Activated naive CD4-positive, alpha-beta T cell (primary cell): ENCODE measurements at places on chromosomes 2 and 18.

GRCh38 chr18:6327895-6328620, 86.7 kb downstream of the L3MBTL4 start:
- DNase-seq, result no peak

GRCh38 chr2:147989102-147989501, 31.4 kb downstream of the ORC4 start:
- DNase-seq, result no peak

DNA sequence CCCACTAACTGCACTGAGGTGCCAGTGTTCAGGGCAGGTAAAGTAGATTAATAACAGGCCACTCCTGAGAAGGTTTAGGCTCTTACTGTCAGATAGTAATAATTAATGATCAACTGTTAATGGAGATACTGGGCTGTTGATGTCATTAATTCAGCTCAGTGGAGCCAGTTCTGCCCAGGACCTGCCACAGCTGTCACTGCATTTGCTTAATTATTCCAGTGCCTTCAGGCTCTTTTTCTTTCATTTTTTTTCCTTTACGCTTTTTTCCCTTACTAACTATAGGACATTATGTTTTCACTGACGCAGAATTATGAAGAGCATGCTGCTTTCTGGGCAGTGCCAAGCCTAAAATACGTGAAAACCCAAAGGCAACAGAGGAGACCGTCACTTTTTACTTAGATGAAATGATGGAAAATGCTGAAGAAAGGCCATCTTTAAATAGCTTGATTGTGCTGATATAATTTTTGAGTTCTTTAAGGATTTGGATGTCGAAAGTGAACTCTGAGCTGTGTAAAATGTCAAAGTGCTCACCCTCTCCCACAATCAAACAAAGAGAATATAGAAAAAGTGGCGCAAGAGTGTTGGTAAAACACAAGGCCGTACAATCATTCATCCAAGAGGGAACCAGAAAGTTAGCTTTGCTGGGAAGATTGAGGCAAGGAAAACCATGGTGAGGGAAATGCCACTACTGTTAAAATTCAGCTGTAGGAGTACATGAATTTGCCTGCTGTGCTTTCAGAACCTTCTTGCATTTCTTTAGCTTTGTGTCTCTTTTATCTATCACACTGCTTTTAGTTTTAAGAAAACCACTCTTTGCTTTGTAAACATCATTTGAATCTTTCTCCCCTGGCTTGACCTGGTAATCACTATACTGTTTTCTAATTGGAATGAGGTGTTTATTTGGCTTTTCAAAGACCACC, 192.0 kb upstream of the ZEB2 start:
- no peak for DNase-seq

GRCh38 chr2:46351098-46351749, 54.0 kb downstream of the EPAS1 start:
- DNase-seq, result no peak

- no peak for DNase-seq
These were observed 83.6 kb upstream of the ETAA1 start for GRCh38 chr2:67313536-67313935.

GRCh38 chr2:3198119-3198518, 179.5 kb downstream of the EIPR1 start:
- no peak for DNase-seq

- no peak for DNase-seq
These were observed 21.9 kb upstream of the NCOA1 start for GRCh38 chr2:24469148-24469650.

DNA sequence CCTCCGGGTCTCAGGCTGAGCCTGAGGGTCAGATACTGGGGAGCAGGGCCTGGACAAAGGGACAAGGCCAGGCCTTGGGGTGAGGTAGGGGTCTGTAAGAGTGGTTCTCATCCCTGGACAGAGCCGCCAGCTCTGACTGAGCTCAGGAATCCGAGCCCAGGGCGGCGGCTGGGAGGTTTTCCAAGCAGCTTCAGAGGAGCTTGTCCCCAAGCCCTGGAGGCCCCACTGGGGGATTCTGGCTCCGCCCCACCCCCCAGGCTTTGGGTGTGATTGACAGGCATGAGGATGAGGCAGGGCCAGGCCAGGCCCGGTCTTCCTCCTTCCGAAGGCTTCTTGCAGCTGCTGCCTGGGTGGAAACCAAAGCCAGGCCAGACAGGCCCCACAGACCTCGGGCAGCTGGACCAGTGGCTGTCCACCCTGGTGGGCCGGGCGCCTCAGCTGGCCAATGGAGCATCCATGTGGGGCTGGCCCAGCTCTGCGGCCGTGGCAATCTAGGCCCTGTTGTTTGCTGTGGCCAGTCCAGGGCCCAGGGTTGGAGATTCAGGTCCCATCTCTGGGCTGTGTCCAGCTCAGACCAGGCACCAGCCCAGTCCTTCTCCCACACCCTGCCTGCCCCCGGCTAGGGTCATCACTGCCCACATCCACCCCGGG, 23.1 kb upstream of the GPC1 start:
- DNase-seq, result no peak

- no peak for DNase-seq
These were observed 186.3 kb upstream of the SMAD7 start for GRCh38 chr18:49137093-49137492.

DNA sequence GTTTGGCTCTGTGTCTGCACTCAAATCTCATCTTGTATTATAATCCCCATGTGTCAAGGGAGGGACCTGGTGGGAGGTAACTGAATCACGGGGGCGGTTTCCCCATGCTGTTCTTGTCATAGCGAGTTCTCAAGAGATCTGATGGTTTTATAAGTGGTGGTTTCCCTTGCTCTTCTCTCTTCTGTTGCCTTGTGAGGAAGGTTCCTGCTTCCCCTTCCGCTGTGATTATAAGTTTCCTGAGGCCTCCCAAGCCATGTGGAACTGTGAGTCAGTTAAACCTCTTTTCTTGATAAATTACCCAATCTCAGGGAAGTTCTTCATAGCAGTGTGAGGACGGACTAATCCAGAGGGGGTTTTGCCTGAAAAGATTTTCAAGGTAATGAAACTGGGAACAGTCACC, 245.4 kb downstream of the GALR1 start:
- no peak for DNase-seq

GRCh38 chr2:2253172-2254016, 77.7 kb downstream of the MYT1L start:
- no peak for DNase-seq

GRCh38 chr2:134446383-134447017, 192.6 kb downstream of the MGAT5 start:
- no peak for DNase-seq

DNA sequence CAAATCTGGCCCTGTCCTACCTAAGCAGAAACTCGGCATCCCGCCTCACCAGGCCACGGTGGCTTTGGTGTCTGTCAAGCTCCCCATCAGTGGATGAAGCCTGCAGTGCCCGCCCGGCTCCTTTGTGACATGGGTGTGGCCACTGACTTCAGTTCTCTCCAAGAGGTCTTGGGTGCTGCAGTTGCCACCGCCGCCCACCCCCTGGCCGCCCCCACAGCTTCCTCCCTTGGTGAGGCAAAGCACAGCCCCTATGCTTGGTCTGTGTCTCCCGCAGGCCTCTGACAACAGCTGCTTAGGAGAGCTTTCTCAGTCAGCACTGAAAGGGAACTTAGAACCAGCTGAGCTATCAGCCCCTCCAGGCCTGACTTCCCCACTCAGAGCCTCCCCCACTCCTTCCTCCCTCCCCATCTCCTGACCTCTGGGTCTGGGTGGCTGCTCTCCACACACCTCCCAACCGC, 22.9 kb upstream of the GPR55 start:
- DNase-seq, result no peak

DNA sequence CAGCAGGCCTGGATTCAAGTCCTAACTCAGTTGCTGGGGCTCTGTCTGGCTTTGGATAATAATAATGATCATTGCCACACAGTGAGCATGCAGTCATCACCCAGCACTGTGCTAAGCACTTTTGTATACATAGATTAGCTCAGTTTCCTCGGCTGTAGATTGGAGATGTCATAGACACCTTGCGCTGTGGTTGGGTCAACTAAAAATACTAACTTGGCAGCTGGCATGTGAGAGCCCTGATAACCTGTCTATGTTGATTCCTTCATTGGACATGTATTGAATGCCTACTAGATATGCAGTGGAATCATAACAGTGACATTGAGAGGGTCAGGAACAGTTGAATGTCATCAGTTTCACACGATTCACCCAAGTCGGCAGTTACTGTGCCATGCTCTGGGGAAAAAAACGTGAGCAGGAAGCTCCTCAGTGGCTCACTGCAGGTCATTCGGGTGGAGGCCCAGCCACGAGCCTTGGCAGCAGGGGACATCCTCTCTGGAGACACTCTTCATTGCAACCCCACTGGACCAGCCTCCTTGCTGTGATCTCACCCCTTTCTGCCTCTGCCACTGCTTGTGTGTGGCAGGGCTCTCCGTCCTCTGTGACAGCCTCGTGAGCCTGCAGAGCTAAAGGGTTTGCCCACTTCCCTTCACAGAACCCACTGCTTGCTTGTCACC, 85.3 kb downstream of the NPAS2 start:
- no peak for DNase-seq

DNA sequence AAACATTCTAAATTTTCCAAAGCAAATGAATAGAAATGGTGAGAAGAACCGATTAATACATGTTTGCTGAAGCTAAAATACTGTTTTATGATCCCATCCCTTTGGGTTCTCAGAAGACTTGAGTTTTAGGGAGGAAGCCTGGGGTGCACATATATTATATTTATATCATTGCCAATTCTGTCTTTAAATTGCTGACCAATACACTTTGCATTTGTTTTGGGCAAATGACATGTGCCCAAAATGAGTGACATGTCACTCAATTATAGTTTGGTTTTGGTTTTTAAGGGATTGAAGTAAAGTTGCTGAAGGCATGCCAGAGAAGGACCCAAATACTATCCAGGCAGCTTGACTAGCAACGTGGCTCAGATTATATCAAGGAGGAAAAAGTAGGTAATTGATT, 50.3 kb upstream of the SP3 start:
- DNase-seq, result no peak

GRCh38 chr18:36330435-36331052, 33.0 kb downstream of the FHOD3 start:
- DNase-seq, result no peak

GRCh38 chr2:157334797-157335196, 9.2 kb upstream of the ERMN start:
- no peak for DNase-seq

GRCh38 chr18:54928236-54928635, 31.0 kb downstream of the CCDC68 start:
- DNase-seq, result no peak

DNA sequence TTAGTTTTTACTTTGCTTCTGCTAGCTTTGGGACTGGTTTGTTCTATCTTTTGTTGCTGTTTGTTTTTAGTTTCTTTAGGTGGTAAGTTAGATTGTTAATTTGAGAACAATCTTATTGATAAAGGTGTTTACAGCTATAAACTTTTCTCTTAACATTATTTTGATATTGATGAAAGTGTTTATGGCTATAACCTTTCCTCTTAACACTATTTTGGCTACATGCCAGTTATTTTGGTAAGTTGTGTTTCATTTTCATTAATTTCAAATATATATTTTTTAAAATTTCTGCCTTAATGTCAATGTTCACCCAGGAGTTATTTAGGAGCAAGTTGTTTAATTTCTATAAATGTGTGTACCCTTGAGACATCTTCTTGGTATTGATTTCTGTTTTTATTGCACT, 229.6 kb upstream of the SYT4 start:
- no peak for DNase-seq

DNA sequence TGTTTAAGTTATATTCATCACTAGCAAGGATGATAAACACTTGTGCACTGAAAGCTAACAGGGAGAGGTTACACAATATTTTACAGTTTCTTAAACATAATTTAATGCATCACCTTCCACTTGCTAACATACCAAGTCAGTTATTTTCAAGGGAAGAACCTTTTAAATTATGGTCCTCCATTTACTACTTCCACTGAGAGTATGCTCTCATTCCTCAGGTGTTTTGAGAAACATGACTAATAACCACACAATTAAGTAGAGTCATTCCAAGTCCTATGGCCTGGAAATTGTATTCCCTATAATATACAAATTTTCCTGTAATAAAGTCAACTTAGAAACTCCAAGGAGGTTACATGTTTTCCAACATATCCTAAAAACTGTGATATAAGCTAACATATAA, 152.3 kb upstream of the STON1 start:
- DNase-seq, result no peak

- DNase-seq, result no peak
These were observed 52.2 kb upstream of the KCNH7 start for GRCh38 chr2:162890690-162891311.

- DNase-seq, result no peak
These were observed 406.6 kb upstream of the KCNJ3 start for GRCh38 chr2:154291927-154292326.

- no peak for DNase-seq
These were observed 81.5 kb upstream of the FZD7 start for GRCh38 chr2:201952187-201952586.

DNA sequence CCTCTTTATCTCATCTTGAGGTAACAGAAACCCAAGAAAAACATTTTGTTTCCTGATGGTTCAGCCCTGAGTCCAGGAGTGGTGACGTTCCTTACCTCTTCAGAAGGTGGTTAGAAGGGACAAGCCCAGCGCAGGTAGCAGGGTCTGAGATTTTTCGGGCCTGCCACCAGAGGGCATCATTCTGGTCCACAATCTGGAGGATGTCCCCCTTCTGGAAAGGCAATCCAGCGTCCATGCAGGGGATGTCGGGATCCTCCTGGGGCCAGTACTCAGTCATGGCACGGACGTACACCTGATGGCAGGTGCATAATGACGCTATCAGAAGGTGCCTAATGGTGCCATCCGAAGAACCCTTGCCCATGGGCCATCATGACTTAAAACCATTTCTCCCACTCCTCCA, 17.7 kb downstream of the MPP4 start:
- DNase-seq, result no peak

- DNase-seq, result no peak
These were observed 82.0 kb upstream of the RANBP2 start for GRCh38 chr2:108637304-108637669.

DNA sequence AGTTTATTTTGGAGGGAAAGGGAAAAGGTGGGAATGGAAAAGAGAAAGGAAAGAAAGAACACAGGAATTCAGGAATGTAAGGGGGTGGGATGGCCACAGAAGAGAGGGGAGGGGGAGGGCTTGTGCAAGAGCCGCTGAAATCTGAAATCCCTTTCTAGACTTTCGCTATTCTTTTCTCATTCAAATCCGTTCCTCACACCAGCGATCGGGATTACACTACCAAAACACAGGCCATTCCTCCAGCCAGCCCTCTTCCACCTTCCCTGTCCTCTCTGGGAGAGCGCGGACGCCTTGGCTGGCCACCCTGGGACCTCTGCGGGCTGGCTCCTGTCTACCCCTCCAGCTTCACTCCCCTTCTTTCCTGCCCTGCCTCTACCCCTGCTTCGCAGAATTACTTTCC, 102.3 kb downstream of the CDCA7 start:
- no peak for DNase-seq

DNA sequence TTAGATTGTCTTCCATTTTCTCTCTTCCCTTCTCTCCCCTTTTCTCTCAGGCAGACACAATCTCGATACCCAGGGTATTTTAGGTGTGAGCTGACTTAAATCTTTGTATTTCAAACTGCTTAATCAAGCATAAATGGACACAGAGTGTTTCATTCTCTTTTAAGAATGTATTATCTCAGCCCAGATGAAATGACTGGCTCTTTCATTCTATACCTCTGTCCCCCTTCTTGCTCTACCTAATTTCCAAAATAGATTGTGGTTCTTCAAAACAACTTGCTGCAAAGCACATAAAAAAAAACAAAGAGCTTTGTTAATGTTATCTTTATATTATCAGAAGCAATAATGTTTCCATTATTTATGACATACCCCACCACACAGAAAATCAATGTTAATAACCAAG, 514.6 kb downstream of the ERBB4 start:
- DNase-seq, result no peak

GRCh38 chr2:70480468-70480867, 73.2 kb downstream of the TGFA start:
- no peak for DNase-seq
